Activated CD8-positive, alpha-beta T cell treated with anti-CD3 and anti-CD28 coated beads for 36 hours (primary cell): ENCODE measurements at places on chromosomes 11 and 22. TPM values are rescaled to one million over a fixed set of nuclear protein-coding genes. Genes with fewer than 3 reads are reported as not detected.

- DNase-seq = no peak
- H3K27ac ChIP-seq = no peak overlapping the region
- peaks cover 4% of the 10 kb centered on the region for H3K36me3 ChIP-seq
- H3K4me1 ChIP-seq = peaks cover 45% of the 10 kb centered on the region
- H3K4me3 ChIP-seq = no peak overlapping the region
These were observed 24.3 kb downstream of the KLHL22 start for GRCh38 chr22:20471126-20471833.

The ELMOD1 gene
- total RNA-seq = not detected

GRCh38 chr11:100808904-100809491, 121.9 kb downstream of the ARHGAP42 start:
- no peaks in the 10 kb centered on the region for H3K4me1 ChIP-seq
- no peaks in the 10 kb centered on the region for H3K27me3 ChIP-seq
- H3K4me3 ChIP-seq = no peak overlapping the region
- no peak for DNase-seq
- no peaks in the 10 kb centered on the region for H3K36me3 ChIP-seq

GRCh38 chr22:44536411-44536810, 38.4 kb upstream of the RTL6 start:
- no peak overlapping the region for H3K27ac ChIP-seq
- no peak for DNase-seq
- H3K36me3 ChIP-seq = no peaks in the 10 kb centered on the region

GRCh38 chr11:109320595-109320994, 101.4 kb upstream of the C11orf87 start:
- no peaks in the 10 kb centered on the region for H3K4me1 ChIP-seq
- no peaks in the 10 kb centered on the region for H3K27me3 ChIP-seq
- no peak overlapping the region for H3K27ac ChIP-seq
- no peaks in the 10 kb centered on the region for H3K36me3 ChIP-seq
